Stomach (tissue), 19 donors: ENCODE measurements at places on chromosomes 13 and 19. TPM values are rescaled to one million over a fixed set of nuclear protein-coding genes. Genes with fewer than 3 reads are reported as not detected.

OLFM2 gene
- not detected for total RNA-seq

LSM14A gene
- 148 TPM for total RNA-seq

C5AR2 gene
- 0.73 TPM for total RNA-seq

RNF113B gene
- not detected for total RNA-seq

CALR3 gene
- not detected for total RNA-seq

C19orf67 gene
- not detected for total RNA-seq

REEP6 gene
- total RNA-seq, result not detected

TTYH1 gene
- total RNA-seq, result 12.9 TPM

IFNL1 gene
- total RNA-seq, result not detected

WDR88 gene
- total RNA-seq, result not detected

ZNF154 gene
- total RNA-seq, result 0.45 TPM

CABP5 gene
- total RNA-seq, result not detected

CD70 gene
- not detected for total RNA-seq

MYO16 gene
- total RNA-seq, result 1.6 TPM

MCF2L gene
- total RNA-seq, result 363 TPM

CCL25 gene
- 5.1 TPM for total RNA-seq

PNMA8B gene
- under 0.01 TPM for total RNA-seq

YJEFN3 gene
- 117 TPM for total RNA-seq

C3 gene
- 35.3 TPM for total RNA-seq

DIAPH3 gene
- total RNA-seq, result 2.6 TPM
